ENCODE measurements at places on chromosomes 3 and 15. TPM values are rescaled to one million over a fixed set of nuclear protein-coding genes. Genes with fewer than 3 reads are reported as not detected.

DNA sequence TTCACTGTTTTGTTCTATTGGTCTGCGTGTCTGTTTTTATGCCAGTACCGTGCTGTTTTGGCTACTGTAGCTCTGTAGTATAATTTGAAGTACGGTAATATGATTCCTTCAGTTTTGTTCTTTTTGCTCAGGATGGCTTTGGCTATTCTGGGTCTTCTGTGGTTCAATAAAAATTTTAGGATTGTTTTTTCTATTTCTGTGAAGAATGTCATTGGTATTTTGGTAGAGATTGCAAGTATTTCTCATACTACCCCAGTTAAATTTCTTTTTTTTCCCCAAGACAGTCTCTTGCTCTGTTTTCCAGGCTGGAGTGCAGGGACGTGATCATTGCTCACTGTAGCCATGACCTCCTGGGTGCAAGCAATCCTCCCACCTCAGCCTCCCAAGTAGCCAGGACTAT is 53.4 kb downstream of the STARD9 start:
- no peak for DNase-seq
- H3K27me3 ChIP-seq = no peaks in the 10 kb centered on the region
- H3K4me3 ChIP-seq = no peak overlapping the region
- H3K27ac ChIP-seq = no peak overlapping the region
- H3K36me3 ChIP-seq = peaks cover 13% of the 10 kb centered on the region
- peaks cover 2% of the 10 kb centered on the region for H3K4me1 ChIP-seq

GRCh38 chr3:39096775-39097174 is 10.7 kb downstream of the GORASP1 start:
- H3K27me3 ChIP-seq = no peaks in the 10 kb centered on the region
- no peak overlapping the region for H3K27ac ChIP-seq
- no peak for DNase-seq
- H3K4me3 ChIP-seq = no peak overlapping the region
- peaks cover 17% of the 10 kb centered on the region for H3K36me3 ChIP-seq
- H3K4me1 ChIP-seq = peaks cover 2% of the 10 kb centered on the region

- no peak overlapping the region for H3K4me3 ChIP-seq
- H3K27ac ChIP-seq = no peak overlapping the region
- H3K4me1 ChIP-seq = peaks cover 4% of the 10 kb centered on the region
- H3K27me3 ChIP-seq = no peaks in the 10 kb centered on the region
Measured at GRCh38 chr3:189586941-189587663, 44.1 kb upstream of the TP63 start.

Gene SEMA5B
- total RNA-seq = not detected

- no peaks in the 10 kb centered on the region for H3K4me1 ChIP-seq
- DNase-seq = no peak
- H3K27ac ChIP-seq = no peak overlapping the region
- no peak overlapping the region for H3K4me3 ChIP-seq
- no peaks in the 10 kb centered on the region for H3K27me3 ChIP-seq
- no peaks in the 10 kb centered on the region for H3K36me3 ChIP-seq
Measured at GRCh38 chr3:133404920-133405319, 5.1 kb downstream of the BFSP2 start.

GRCh38 chr3:153094386-153094785 is 67.6 kb upstream of the RAP2B start:
- H3K27me3 ChIP-seq = no peaks in the 10 kb centered on the region
- H3K36me3 ChIP-seq = no peaks in the 10 kb centered on the region
- no peak overlapping the region for H3K4me3 ChIP-seq
- no peak overlapping the region for H3K27ac ChIP-seq

GRCh38 chr3:15319575-15319974 is 12.8 kb downstream of the SH3BP5 start:
- H3K27ac ChIP-seq = no peak overlapping the region
- H3K4me3 ChIP-seq = no peak overlapping the region

GRCh38 chr3:183537295-183537730 is 18.2 kb downstream of the KLHL6 start:
- no peaks in the 10 kb centered on the region for H3K27me3 ChIP-seq
- H3K4me3 ChIP-seq = no peak overlapping the region
- H3K4me1 ChIP-seq = peaks cover 72% of the 10 kb centered on the region

GRCh38 chr3:11096266-11097139 is 57.8 kb upstream of the HRH1 start:
- H3K4me3 ChIP-seq = no peak overlapping the region
- peaks cover 12% of the 10 kb centered on the region for H3K4me1 ChIP-seq
- no peak overlapping the region for H3K27ac ChIP-seq
- DNase-seq = peak; percentile 71

Gene TM4SF18
- not detected for total RNA-seq

Gene TMEM207
- total RNA-seq = not detected

DNA sequence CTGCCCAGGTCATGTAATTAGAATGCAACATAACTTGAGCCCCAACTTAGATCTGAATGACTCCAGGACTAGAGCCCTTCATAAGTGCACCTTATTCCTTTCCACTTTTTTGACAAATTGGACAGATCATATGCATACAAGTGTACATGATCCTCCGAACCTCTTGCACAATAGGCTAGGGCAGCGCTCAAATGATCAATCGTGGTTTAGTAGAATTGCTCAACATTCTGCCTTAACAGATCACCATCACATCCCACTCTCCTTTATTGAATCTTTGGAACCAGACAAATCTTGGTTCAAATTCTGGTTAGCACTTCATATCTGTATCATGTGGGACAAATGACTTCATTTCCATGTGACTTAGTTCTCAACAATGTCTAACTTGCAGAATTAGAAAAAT is 106.8 kb upstream of the CDIN1 start:
- H3K27ac ChIP-seq = no peak overlapping the region
- DNase-seq = no peak
- no peaks in the 10 kb centered on the region for H3K4me1 ChIP-seq
- H3K36me3 ChIP-seq = no peaks in the 10 kb centered on the region

Gene BNC1
- total RNA-seq = not detected

DNA sequence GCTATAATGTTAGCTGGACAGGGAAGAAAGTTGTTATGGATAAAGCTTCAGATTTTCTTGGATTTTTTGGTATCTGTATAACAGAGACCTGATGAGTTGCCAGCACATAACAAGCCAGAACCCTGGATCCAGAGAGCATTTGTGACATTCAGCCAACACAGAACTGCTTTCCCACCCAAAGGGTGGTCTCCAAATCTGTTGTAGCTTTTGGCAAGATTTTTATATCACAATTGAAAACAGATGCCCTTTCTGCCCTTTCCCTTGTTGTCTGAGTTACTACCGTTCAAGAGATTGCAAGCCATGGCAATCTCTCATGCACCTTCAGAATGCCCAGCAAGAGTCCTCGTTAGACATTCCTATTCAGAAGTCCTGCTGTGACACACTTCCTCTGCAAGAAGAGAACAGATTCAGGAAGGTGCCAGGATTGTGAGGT is 107.6 kb upstream of the FGF7 start:
- peaks cover 34% of the 10 kb centered on the region for H3K36me3 ChIP-seq
- peaks cover 5% of the 10 kb centered on the region for H3K4me1 ChIP-seq
- no peak overlapping the region for H3K4me3 ChIP-seq
- DNase-seq = no peak

- H3K27me3 ChIP-seq = peaks cover 33% of the 10 kb centered on the region
- H3K36me3 ChIP-seq = no peaks in the 10 kb centered on the region
- H3K4me1 ChIP-seq = peaks cover 3% of the 10 kb centered on the region
- no peak overlapping the region for H3K27ac ChIP-seq
- H3K4me3 ChIP-seq = no peak overlapping the region
Measured at GRCh38 chr15:66866656-66867055, 164.6 kb downstream of the SMAD6 start.

- no peak overlapping the region for H3K27ac ChIP-seq
- no peaks in the 10 kb centered on the region for H3K4me1 ChIP-seq
- no peak for DNase-seq
- H3K4me3 ChIP-seq = no peak overlapping the region
- H3K36me3 ChIP-seq = no peaks in the 10 kb centered on the region
Measured at GRCh38 chr3:182117583-182117982, 405.9 kb downstream of the SOX2 start.

GRCh38 chr3:157526036-157526435 is 22.8 kb upstream of the VEPH1 start:
- no peak for DNase-seq
- no peaks in the 10 kb centered on the region for H3K4me1 ChIP-seq
- H3K27me3 ChIP-seq = peaks cover 4% of the 10 kb centered on the region
- no peaks in the 10 kb centered on the region for H3K36me3 ChIP-seq
- no peak overlapping the region for H3K27ac ChIP-seq

- H3K36me3 ChIP-seq = no peaks in the 10 kb centered on the region
- H3K4me3 ChIP-seq = no peak overlapping the region
- no peak overlapping the region for H3K27ac ChIP-seq
- DNase-seq = no peak
- no peaks in the 10 kb centered on the region for H3K27me3 ChIP-seq
Measured at GRCh38 chr3:335240-335639, 138.7 kb downstream of the CHL1 start.

DNA sequence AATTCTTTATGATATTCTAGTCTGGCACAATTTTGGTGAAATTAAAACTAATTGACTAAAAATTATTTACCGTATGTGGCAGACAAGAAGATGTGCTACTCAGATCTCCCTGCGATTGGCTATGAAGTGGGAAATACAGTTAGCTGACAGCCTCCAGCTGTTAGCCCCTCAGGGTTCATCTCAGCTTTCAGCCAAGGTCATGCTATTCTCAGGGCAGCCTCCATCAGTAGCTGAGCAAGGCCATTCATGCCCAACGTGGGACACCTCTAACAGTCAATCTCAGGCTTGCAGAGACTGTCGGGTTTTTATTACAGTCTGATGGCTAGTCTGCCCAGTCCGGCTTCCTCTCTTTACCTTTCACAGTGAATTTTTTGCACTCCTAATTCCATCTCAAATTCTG is 6.7 kb downstream of the PARP9 start:
- peaks cover 51% of the 10 kb centered on the region for H3K4me1 ChIP-seq
- no peaks in the 10 kb centered on the region for H3K27me3 ChIP-seq
- peaks cover 78% of the 10 kb centered on the region for H3K36me3 ChIP-seq
- no peak for DNase-seq
- H3K4me3 ChIP-seq = no peak overlapping the region

- peaks cover 50% of the 10 kb centered on the region for H3K4me1 ChIP-seq
- no peak for DNase-seq
- H3K27ac ChIP-seq = no peak overlapping the region
- no peaks in the 10 kb centered on the region for H3K27me3 ChIP-seq
- H3K36me3 ChIP-seq = peaks cover 41% of the 10 kb centered on the region
- no peak overlapping the region for H3K4me3 ChIP-seq
Measured at GRCh38 chr15:101162701-101163483, 89.0 kb downstream of the CHSY1 start.

DNA sequence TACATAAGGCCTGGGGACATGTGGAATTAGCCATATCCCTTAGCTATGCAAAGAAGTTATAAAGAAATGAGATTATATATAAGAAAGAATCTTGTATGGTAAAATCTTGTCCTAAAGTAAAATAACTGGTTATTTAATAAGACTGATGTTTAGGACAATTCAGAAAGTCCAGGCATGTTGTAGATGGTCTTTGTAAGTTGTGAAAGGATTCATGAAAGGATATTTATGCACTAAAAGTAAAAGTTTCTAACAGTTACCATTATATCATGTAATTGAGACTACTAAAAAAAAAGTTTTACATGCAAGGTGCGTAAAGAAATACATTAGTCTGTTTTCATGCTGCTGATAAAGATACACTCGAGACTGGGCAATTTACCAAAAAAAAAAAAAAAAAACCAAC is 146.3 kb downstream of the FMN1 start:
- H3K36me3 ChIP-seq = peaks cover 3% of the 10 kb centered on the region
- no peaks in the 10 kb centered on the region for H3K4me1 ChIP-seq
- H3K4me3 ChIP-seq = no peak overlapping the region
- H3K27ac ChIP-seq = no peak overlapping the region

Gene ZBTB47
- total RNA-seq = 0.41 TPM

GRCh38 chr3:159443266-159443665 is 545.4 kb upstream of the IL12A start:
- H3K27me3 ChIP-seq = no peaks in the 10 kb centered on the region
- no peak overlapping the region for H3K4me3 ChIP-seq
- no peaks in the 10 kb centered on the region for H3K4me1 ChIP-seq
- H3K36me3 ChIP-seq = no peaks in the 10 kb centered on the region

DNA sequence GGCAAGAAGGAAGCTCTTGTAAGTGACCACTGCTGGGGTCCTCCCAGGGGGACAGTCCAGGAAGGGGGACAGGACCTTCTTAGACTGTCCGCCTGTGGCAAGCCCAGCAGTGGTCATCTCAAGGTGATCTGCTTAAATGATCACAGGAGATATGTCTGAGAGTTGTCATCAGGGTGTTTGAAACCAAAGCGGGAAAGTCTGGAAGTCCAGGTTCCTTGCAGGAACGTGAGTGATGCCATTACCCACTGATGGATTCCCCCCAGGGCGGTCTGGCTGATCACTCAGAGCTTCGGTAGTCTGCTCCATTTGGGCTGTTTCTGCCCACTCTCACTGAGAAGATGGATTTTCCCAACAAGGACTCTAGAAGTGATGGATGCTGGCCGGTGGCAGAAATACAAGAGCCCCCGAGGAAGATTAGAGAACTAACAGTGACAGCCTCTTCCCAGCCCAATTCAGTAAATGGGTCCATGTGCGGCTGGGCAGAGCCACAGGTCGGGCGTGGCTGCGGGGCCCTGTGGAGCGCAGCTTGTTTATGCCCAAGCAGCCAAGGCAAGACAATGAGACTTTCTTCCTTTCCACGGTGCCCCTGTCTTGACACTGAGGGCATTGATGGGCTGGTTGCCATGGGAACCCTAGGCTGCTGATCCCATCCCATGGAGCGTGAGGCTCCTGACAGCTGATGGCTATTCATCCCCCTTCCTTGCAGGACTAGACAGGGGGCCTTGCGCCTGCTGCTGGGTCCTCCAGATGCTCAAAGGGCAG is 9.5 kb downstream of the PCSK6 start:
- H3K4me3 ChIP-seq = no peak overlapping the region
- H3K27me3 ChIP-seq = peaks cover 9% of the 10 kb centered on the region
- no peaks in the 10 kb centered on the region for H3K36me3 ChIP-seq

DNA sequence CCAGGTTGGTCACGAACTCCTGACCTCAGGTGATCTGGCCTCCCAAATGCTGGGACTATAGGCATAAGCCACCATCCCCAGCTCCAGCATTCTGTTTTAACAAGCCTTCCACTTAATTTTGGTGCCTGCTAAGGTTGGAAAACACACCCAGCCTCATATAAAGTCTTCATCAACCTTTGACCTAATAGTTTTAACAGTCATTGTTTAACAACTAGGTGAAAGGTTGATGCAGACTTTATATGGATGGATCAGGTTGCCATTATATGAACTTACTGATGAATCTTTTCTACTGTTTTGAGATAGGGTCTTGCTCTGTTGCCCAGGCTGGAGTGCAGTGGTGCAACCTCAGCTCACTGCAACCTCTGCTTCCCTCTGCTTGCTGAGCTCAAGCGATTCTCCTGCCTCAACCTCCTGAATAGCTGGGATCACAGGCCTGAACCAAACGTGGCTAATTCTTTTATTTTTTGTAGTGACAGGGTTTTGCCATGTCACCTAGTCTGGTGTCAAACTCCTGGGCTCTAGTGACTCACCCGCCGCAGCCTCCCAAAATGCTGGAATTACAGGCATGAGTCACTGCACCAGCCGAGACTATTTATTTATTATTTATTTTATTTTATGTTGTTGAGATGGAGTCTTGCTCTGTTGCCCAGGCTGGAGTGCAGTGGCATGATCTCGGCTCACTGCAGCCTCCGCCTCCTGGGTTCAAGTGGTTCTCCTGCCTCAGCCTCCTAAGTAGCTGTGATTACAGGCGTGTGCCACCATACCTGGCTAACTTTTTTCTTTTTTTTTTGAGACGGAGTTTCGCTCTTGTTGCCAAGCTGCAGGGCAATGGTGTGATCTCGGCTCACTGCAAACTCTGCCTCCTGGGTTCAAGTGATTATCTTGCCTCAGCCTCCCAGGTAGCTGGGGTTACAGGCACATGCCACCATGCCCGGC is 3.1 kb upstream of the RPAP1 start:
- DNase-seq = no peak
- H3K27me3 ChIP-seq = no peaks in the 10 kb centered on the region
- H3K27ac ChIP-seq = no peak overlapping the region
- no peaks in the 10 kb centered on the region for H3K36me3 ChIP-seq
- H3K4me3 ChIP-seq = no peak overlapping the region
- H3K4me1 ChIP-seq = peaks cover 15% of the 10 kb centered on the region
